Ammon's horn (tissue), 1 donor: ENCODE measurements at places on chromosomes 2 and 18.

DNA sequence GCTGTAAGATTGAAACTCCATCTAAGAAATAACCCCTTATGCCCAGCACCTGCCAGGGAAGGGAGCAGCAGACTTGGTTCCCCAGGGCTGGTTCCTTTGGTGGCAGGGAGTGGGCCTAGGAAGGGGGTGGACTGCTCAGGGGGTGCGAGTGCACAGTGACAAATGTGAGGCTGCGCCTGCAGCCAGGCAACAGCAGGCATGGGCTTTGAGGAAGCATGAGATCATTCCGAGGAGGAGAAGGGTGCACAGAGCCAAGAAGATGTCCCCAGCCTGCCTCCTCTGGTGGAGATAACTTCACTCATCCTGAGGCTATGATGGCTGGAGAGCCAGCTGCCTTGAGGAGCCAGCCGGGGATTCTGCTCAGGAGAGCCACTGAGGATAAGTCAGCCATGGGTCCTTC, 158.0 kb downstream of the CAPN13 start:
- DNase-seq: no peak

DNA sequence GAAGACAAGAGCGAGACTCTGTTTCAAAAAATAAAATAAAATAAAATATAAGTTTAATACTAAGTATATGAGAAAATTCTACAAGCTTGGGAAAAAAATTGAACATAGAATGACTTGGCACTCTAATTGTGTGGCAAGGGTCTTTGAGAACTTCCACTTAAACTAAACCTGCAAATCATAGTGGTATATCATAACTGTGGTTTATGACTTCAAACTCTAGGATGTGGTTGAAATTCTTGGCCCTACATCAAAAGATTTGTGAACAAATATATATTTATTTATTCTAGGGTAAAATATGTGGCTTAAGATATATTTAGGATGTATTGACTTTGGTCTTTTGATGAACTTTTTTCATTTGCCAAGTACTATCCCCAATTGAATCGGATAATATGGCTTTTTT, 3.1 kb upstream of the FAM171B start:
- DNase-seq: no peak

- DNase-seq: no peak
These were observed 131.5 kb downstream of the MAIP1 start for GRCh38 chr2:200086911-200087310.

DNA sequence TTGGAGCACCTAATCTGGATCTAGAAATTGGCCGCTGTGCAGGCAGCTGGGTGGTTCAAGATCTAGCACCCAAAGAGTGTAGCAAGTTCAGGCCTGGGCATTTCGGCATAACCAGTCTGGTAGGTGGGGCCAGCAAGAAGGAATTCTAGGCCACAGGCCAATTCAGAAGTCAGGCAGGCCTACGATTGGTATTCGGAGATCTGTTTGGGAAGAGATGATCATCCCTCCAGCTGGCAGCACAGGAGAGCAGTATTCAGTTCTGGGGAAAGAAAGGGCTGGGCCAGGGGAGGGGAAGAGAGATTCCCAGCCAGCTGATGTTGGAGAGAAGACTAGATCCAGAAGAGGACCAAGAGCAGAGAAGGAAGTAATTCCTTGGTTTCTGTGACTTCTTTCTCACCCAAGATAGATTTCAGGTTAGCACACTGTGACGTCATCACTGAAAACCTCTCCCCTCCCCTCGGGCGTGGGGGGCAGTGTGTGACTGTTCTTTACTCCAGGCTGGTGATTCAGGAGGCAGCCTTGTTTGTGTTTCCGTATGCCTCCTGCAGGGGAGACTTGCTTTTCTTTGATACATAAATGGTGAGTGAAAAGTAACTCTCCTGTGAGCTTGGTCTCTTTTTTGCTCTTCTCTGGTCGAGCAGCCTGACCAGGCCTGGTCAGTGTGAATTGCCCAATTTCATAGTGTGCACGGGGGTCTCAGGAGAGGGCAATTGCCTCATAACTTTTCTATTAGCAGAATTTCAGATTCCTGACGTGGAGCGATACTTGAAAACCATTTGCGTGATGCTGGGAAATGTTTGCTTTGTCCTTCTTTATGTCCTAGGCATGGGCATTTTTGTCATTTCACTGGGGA, 61.1 kb downstream of the MEIS1 start:
- DNase-seq: no peak

DNA sequence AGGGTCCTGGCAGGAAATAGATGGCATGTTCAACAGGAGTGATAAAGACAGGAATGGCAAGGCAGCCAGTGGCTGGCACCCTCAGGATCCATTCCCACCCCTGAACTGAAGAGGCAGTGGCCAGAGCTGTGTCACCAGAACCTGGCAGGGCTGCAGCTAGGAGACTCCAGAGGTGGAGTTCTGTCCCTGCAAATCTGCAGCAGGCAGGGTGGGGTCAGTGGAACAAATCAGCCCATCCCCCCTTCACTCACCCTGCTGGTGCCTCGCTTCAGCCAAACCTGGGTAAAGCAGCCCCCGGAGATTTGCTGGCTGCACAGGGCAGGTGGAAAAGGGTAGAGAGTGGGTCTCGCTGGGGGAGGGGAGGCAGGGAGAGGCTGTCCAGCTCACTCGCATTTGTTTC, 12.7 kb downstream of the INPP5D start:
- no peak for DNase-seq

- no peak for DNase-seq
These were observed 329.3 kb downstream of the ETAA1 start for GRCh38 chr2:67726416-67726815.
